Activated T-cell treated with anti-CD3 and anti-CD28 coated beads for 24 hours (primary cell): ENCODE measurements at places on chromosomes 16 and 17.

- DNase-seq, result no peak
Measured at GRCh38 chr17:15418781-15419180, 48.6 kb downstream of the CDRT4 start.

DNA sequence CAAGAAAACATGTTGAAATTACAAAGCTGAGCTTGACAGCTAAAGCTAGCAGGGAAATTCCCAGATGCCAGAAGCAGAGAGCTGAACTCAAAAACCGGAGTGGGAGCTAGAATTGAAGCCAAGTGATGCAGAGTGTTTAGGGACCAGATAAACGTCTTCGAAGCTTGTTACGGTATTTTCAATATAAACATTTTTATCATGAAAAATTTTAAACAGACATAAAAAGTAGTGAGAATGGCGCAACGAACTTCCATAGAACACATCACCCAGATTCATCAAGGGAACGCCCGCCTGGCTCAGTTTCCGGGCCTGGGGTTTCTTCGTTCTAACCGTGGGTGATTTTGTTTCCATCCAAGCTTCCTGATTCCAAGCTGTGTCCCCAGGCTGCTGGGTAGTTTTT lies 18.1 kb downstream of the SPNS2 start:
- no peak for DNase-seq

DNA sequence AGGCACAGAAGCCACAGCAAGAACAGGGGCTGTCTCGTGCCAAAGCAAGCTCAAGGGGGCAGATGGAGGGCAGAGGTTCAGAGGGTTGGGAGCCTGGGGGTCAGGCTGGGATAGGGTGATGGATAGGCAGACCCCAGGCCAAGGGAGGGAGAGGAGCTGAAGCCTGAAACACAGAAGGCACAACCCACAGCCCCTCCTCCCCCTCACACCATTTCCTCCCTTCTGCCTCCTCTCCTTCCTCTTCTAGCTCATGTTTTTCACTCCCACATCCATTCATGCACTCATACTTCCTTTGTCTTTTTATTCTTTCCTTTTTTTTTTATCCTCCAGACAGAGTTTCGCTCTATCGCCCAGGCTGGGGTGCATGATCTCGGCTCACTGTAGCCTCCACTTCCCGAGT lies 61.1 kb downstream of the SOCS1 start:
- no peak for DNase-seq

DNA sequence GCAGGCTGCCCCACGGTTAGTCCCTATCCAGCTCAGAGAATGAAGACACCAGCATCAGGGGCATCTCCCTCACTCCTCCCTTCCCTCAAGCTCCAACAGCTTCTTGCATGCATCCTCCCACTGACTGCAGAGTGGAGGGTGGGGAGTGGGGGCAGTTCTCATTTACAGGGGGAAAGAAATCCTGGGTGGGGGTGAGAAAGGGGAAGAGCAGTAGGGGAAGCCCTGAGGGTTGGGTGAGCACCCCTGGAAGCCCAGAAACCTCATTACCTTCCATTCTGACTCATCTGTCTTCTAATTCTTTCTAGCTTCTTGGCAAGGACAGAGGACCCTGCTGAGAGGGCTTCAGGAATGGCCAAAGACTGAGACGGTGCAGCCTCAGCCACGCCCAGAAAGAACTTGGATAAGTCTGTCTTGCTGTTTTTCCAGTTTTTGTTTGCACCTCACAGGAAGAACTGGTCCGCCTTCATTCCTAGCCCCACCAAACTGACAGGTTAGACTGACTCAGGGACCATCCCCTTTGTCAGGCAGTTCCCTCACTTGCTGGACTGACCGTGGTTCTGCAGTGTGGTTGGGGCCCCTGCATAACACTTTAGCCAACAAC lies 52.5 kb upstream of the WSB1 start:
- no peak for DNase-seq

GRCh38 chr17:27319541-27320221 lies 25.8 kb downstream of the WSB1 start:
- DNase-seq, result no peak

- no peak for DNase-seq
Measured at GRCh38 chr16:8070506-8070905, 519.8 kb downstream of the TMEM114 start.

- DNase-seq, result no peak
Measured at GRCh38 chr16:16989368-16989767, 481.4 kb downstream of the XYLT1 start.

DNA sequence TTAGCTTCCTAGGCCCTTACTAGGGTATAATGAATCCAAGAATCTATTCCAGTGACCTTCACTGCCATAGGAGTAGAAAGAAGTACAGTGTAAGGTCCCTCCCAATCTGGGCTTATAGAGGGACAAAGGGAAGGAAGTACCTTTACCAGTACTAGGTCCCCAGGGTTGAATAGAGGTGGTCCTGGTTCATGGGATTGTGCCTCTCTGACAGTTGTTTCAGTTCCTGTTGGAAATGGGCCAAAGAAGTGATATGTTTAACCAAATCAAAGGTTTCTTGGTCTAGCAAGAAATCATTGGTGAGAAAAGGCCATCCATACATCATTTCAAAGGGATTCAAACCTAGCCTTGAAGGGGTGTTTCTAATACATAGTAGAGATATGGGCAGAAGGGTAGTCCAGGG lies 16.0 kb upstream of the ZNHIT3 start:
- DNase-seq, result no peak

DNA sequence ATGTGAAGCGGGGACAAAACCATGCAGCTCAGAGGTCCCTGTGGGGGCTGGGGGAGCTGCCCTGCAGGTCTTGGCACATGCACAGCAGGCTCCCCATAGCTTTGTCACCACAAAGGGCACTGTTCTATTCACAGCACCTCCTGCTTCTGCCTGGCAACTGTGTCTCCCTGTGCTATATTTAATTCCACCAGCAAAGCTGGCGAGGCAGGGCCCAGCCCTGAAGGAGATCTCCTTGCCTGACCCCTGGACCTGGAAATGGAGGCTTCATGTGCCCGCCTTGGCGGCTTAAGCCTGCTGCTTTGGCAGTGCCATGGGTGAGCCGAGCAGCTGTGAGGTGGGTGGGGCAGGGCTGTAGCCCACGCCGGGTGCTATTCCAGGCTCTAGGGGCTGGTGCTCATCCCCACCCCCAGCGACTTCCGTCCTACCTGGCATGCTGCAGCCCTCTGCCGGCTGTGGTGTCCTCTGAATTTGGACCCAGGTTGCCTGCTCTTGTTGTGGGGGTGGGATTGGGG lies 6.8 kb downstream of the LDHD start:
- no peak for DNase-seq

GRCh38 chr17:17435323-17435722 lies 41.5 kb upstream of the MED9 start:
- no peak for DNase-seq

- no peak for DNase-seq
Measured at GRCh38 chr16:74909665-74910064, 75.3 kb downstream of the WDR59 start.

DNA sequence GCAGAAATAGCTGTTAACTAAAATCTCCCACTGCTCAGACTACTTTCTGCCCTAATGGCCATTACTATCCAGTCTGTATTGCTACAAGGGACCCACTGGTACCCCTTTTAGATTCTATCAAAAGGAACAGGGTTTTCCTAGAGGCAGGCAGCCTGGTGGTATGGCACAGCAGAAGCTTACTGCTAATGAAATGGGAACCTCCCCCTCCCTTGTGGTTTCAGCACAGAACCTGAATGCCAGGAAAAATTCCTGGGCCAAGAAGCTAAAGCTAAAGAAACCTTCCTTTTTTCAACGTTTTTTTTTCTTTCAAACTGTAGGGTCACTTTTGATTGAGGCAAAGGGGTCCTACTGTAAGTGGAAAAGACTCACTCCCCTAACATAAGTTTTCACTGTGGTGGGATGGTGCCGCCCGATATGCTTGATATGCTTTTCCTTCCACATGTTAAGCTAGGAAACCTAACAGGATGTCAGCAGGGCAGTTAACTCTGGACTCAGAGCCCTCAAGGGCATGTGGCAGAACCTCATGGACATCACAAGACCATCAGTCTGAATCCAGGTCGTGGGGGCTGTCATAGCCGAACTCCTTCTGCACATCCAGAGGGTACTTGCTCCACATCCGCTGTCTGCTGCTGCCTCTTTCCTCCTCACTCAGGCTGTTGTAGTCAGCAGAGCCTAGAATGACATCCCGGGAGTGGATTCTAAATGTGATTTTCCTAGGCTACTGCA lies 9.8 kb downstream of the SLC7A6OS start:
- DNase-seq, result no peak

DNA sequence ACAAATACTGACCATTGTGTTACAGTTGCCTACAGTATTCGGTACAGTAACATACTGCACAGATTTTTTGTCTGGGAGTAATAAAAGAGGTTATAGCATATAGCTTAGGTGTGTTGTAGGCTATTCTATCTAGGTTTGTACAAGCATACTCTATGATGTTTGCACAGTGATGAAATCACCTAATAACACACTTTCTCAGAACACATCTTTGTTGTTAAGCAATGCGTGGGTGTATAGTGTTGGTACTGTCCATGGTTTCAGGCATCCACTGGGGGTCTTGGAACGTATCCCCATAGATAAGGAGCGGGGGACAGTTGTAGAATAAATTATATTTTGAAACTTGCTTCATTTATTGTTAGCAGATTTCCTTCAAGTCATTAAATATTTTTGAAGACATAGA lies 293.3 kb upstream of the TBX2 start:
- DNase-seq, result no peak

DNA sequence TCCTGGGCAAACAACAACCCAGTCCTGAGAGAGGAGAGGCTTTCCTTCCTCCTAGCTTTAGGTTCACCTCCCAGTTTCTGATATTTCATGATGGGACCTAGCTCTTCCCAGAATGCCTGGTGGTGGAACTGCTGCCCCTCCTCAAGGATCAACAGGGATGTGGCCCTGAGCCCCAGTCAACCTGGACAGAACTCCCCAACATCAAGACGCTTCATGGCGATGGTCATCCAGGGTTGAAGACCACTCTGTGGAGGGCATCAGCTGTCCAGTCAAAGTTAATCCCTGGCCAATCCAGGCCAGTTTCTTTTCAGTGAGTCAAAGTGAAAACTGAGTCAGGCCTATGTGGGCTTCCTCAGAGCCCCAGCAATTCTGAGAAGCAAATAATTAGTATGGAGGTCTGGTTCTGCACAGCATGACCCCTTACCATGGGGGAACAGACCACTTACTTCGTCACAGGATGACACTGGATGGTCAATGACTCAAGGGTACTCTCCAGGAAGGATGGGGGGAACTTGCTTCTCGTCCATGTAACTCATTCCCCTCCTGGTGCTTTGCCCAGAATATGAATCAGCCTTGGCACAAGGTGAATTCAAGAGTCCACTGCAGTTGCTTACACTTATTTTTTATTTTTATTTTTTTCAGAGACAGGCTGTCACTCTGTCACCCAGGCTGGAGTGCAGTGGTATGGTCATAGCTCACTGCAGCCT lies 14.7 kb upstream of the XYLT2 start:
- no peak for DNase-seq

- no peak for DNase-seq
Measured at GRCh38 chr17:12459736-12460135, 206.0 kb upstream of the MYOCD start.

GRCh38 chr16:67163164-67163998 lies 1.2 kb upstream of the HSF4 start:
- DNase-seq, result no peak

DNA sequence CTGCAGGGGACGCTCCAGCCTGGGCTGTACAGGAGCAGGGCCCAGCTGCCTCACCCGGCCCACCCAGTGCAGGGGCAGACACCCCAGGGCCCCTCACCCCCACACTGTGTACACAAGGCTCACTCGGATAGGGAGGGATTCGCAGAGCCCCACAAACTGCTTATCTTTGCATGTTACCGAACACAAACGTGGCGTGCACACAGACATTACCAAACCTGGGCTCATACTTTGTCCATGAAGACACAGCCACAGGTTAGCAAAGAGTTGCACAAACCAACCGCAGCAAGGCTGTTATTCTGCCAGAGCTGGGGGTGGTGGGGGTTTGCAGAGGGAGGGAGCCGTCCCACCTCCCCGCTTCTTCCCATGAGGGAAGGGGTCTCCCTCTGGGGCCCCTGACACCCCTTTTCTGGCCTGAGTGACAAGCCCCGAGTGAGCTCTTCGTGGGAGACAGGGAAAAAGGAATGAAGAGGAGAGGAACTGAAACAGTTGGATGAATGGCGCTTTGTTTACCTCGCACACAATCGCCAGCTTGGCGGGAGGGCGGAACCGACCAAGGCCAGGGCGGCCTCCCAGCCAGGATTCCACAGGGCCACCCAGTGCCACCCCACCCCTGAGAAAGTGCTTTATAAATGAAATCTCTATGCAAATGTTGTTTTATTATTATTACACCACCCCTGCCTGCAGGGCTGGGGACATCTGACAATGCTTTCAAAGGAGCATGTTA lies 434 bp upstream of the CPSF4L start:
- no peak for DNase-seq

DNA sequence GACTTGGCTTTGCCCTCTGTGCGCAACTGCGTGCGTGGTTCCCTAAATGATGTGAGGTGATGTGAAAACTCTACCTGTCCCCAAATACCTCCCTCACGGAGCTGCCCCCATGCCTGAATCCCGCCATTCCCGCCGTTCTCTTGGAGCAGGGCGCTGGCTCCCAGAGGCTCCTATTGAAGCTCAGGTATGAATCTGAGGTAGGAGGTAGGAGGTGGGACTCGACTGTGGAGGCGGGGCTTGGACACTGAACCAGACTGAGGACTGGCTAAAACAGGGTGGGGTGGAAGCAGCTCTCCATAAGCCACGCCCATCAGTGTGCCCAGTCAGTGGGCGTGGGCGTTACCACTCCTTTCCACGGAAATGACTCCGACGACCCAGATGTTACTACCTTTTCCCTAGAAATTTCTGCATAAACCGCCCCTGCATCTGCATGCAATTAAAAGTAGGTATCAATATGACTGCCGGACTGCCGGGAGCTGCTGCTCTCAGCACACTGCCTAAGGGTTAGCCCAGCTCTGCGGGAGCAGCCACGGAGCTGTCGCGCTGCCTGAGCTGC lies 41.0 kb downstream of the FOXL1 start:
- DNase-seq, result no peak

DNA sequence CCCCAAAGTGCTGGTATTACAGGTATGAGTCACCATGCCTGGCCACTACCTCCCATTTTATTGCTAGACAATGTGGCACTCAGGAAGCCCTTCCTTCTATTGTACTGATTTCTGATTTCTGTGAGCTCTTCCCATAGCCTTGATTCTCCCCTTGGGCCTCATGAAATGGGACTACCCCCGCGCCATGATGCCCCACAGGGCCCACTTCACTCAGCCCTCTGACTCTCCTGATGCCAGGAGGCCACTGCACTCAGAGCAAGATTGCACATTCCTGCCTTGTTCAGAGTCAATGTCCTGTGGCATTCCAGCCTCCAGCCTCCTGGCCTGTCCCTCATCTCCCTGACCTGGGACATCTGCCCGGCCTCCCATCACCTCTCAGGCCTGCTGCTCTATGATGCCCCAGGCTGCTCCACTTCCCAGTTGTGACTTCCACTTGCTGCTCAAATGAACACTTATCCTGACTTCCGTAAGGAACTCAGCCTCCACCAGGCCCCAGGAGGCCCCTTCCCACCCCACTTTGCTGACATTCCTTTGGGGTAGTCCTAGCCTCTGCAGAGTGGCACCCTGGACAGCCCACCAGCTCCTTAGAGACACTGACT lies 66.6 kb upstream of the KSR1 start:
- no peak for DNase-seq

GRCh38 chr17:77315551-77316190 lies 174.9 kb downstream of the SEC14L1 start:
- DNase-seq, result no peak

- DNase-seq, result no peak
Measured at GRCh38 chr17:72778169-72779151, 314.0 kb downstream of the SLC39A11 start.

- DNase-seq, result no peak
Measured at GRCh38 chr16:77599793-77600415, 122.4 kb upstream of the NUDT7 start.

GRCh38 chr17:77280304-77281121 lies 139.7 kb downstream of the SEC14L1 start:
- no peak for DNase-seq
